WTC11 (cell line): ENCODE measurements at places on chromosomes 1 and 21. TPM values are rescaled to one million over a fixed set of nuclear protein-coding genes. Genes with fewer than 3 reads are reported as not detected.

Gene TSACC
- 1.8 to 2.7 TPM (median 2.2 TPM) in 3 replicates for total RNA-seq

Gene SLC9C2
- total RNA-seq = not detected in 3 replicates

Gene ADAMTS5
- 0.57 to 1.6 TPM (median 0.64 TPM) in 3 replicates for total RNA-seq

Gene HSF2BP
- total RNA-seq = 1.1 to 1.3 TPM (median 1.2 TPM) in 3 replicates

Gene PLA2G2D
- total RNA-seq = not detected in 3 replicates

Gene ARMH1
- 0.74 to 1.6 TPM (median 0.78 TPM) in 3 replicates for total RNA-seq

Gene ELF3
- 13.7 to 15.0 TPM (median 14.4 TPM) in 3 replicates for total RNA-seq

Gene RGS16
- total RNA-seq = 9.9 to 17.8 TPM (median 10.2 TPM) in 3 replicates

Gene SYNC
- total RNA-seq = 0.09 to 0.21 TPM (median 0.11 TPM) in 3 replicates

Gene LCE6A
- not detected in 3 replicates for total RNA-seq

Gene SPATA17
- 0.34 to 1.3 TPM (median 0.46 TPM) in 3 replicates for total RNA-seq

Gene CHI3L2
- 0.41 to 0.61 TPM (median 0.41 TPM) in 3 replicates for total RNA-seq

DNA sequence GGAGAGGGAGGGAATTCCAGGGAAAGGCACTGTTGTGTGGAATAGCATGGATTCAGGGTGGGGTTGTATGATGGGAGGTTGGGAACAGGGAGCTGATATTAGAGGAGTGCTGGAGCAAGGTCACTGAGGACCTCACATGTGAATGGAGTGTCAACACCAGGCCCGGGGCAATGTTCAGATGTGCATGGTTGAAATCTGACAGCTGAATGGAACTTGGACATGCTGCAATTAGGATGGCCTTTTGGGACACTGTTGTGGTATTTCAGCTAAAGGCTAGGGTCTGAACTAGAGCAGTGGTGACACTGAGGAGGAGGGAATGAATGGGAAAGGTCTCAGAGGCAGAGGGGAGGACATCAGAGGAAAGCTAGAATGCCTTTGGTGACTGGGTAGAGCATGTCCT lies 25.0 kb downstream of the ZSCAN20 start:
- no peak for DNase-seq

- no peak for DNase-seq
These were observed 135.1 kb upstream of the MAGI3 start for GRCh38 chr1:113255038-113255719.

GRCh38 chr1:29821605-29822004 lies 585.3 kb downstream of the PTPRU start:
- no peak for DNase-seq

- DNase-seq = no peak
These were observed 80.6 kb downstream of the TGFBR3 start for GRCh38 chr1:91805311-91805801.

DNA sequence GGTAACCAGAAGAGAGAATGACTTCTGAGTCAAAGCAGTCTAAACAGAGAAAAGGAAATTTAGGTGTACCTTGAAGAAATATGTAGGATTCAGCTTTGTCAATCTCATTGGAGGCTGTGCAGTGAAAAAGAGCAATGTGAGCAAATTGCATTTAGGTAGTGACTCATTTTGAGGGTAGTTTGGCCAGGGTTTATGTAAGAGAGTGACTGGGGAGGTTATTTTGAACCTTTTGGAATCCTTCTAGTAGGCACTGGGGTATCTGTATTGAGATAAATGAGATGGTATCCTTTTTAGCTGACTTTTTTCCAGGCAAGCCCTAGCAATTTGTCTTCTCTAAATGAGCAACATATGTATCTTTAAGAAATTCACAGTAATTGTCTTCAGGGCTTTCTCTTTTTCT lies 95.9 kb downstream of the DISP1 start:
- no peak for DNase-seq

GRCh38 chr1:170262276-170262939 lies 116.6 kb downstream of the NTMT2 start:
- no peak for DNase-seq

GRCh38 chr1:21811875-21812305 lies at the start of gene LDLRAD2:
Gene LDLRAD2 (plus strand): TSS chr1:21812265. CDS start chr1:21812452, 187 bp downstream.
- no peak for DNase-seq

DNA sequence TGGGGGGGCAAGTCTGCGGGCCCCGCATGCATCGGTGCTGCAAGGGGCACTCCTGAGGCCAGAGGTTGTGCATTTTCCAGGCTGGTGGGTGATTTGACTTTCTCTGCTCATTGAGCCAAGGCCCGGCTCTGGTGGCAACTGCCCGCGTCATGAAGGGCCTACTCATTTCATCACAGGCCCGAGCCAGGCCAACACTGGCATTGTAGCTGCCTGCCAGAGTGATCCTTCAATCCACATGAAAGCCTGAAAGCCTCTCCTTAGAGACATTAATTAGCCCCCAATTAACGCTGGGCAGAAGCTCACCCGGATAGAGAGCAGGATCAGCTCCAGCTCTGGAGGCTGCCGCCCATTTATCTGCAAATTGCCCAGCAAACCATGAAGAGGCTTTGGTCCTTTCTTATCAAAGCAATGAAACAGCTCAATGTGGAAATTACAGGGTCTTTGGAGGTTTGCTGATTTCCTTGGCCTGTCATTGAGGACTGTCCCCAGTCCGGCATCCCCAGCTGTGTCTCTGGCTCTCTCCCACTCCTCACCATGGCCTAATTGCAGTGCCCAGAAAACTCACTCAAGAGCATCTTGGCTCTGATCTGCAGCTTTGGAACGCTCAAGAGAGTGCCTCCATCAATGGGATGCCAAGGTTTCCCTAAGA lies 50.4 kb upstream of the STUM start:
- no peak for DNase-seq

GRCh38 chr1:37999430-38000232 lies 5.7 kb downstream of the FHL3 start:
- no peak for DNase-seq

DNA sequence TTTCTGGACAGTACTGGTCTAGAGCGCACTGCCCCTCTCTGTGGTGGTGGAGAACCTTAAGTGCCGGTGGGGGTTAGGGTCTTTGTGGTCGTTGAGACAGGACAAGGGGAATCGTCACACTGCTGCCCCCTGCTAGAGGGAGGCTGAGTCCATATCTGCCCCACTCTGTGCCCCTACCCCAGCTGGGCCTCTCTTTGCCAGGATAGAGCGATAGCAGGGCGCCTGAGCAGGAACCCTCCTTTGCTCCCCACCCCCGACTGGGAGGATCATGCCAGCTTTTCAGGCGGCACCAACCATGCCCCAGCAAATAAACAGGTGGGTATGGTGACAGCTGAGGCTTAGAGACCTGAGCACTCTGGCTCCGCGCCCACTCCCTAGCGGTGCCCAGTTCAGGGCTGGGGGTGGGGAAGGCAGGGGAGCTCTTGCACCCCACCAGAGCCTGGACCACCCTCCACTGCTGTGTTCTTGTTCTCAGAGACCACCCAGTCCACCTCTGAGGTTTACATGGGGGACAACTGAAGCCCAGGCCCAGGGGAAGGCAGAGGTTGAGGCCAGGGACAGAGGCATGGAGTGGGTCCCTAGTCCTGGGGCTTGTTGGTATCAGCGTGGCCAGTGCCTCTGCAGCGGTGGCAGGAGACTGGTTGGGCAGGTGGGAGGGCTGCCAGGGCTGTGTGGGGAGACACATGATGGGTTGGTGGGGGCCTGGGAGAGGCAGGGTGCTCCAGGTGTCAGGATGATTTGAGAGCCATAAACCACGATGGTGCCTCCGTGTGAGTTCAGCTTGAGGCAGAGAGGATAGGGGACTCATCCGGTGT lies 1.6 kb downstream of the PADI2 start:
- DNase-seq = no peak

- no peak for DNase-seq
These were observed 70.5 kb upstream of the SH3GLB1 start for GRCh38 chr1:86633921-86634320.

DNA sequence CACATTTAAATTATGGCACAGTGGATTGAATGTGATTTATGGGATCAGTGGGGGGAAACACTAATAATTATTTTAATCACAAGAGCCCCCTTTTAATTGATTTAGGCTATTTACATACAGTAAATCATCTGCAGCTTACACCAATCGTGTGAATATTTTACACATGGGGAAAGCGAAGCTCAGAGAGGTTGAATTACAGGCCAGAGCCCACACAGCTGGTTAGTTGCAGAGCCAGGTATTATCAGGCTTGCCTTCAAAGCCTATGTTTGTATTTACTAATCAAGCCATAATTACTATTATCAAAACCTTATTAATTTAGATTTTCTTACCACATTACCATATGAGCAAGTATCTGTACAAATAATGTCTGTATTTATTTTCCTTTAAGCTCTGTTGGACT lies 749 bp downstream of the SDCCAG8 start:
- DNase-seq = no peak

DNA sequence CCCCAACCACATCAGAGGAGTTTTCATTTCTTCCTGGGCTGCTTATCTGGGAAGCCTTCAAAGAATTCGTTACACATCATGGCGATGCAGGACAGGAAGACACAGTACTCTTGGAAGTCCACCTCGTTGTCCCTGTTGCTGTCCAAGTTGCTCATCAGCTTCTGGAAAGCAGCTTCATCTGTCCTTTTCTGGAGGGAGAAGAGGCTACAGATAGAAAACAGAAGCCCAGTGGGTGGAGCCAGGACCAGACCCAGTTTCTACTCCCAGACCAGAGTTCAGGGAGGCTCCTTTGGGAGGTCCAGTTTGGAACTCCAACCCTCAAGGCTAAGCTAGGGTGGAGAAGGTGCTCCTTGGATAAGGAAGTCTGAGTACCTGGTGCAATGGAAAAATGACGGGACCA lies 1.9 kb downstream of the S100A4 start:
- no peak for DNase-seq

- DNase-seq = no peak
These were observed 6.7 kb downstream of the C1orf105 start for GRCh38 chr1:172427191-172427590.
